ENCODE measurements at places on chromosomes 11 and 22.
A peak's percentile ranks its signal among the peaks of the same experiment; 100 is the strongest.

GRCh38 chr11:117606790-117607189 lies 190.2 kb downstream of the DSCAML1 start:
- DNase-seq, result no peak

- DNase-seq, result no peak
These were observed 1.3 kb downstream of the PACSIN2 start for GRCh38 chr22:43013355-43014315.

DNA sequence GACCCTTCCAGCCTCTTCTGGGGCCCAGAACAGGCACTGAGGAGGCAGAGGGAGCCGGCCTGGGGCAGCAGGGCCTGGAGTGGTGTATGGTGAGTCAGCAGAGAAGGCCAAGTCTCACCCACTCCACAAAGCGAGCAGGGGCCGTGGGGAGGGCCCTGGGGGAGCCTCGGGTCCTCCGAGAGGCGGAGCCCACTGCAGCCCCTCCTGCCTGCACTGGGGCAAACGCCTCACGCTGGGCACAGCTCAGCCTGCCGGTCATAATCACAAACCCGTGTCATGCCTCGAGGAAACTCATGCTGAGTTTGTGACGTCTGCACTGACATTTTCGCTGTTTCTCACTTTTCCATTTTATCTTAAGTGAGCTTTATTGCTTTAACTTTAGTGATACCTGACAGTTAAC lies 38.4 kb downstream of the TOLLIP start:
- DNase-seq, result no peak

DNA sequence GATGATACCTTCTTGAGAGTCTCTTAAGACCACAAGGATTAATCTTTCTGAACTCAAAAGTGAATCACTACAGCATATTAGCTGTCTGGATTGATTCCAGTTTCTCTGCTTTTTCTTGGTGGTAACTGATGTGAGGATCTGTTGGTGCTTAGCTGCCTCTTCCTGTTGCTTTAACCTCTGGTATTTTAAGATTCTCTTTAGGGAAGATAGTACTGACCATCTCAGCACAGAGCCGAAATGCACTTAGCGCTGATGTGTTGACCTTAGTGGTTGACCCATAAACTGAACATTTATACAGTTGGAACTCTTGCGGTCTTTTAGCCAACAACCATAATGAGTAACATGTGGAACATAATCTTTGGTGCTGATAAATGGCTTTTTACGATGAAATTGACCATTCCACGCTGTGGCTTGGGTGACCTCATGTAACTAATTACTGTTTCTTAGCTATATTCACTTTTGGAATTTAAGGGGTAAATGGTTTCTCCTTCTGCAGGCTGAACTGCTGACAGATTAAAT lies 33.7 kb downstream of the APLP2 start:
- DNase-seq, result no peak

DNA sequence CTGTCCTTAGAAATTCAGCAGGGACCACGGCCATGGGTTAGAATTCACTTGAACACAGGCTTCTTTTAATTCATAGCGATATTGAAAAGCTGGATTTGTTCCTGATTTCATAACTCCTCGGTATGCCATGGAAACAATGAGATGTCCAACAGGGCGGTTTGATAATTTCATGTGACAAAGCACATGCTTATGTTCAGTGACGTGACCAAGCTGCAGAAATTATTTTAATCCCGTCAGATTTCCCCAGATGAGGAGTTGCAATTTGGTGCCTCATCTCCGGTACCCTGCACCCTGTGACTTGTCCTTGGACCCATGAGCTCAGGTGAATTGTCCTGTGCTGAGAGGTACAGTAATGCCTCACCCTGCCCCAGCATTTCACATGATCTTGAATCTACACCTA lies 81.7 kb downstream of the C11orf91 start:
- DNase-seq, result no peak

GRCh38 chr22:37854946-37855345 lies 5.7 kb downstream of the EIF3L start:
- no peak for DNase-seq

- DNase-seq, result no peak
These were observed 5.6 kb upstream of the SMCO4 start for GRCh38 chr11:93548679-93549319.

- DNase-seq, result no peak
These were observed 77.0 kb downstream of the ST3GAL4 start for GRCh38 chr11:126432525-126432924.

- no peak for DNase-seq
These were observed 1443.3 kb downstream of the TBC1D22A start for GRCh38 chr22:48205790-48206189.

DNA sequence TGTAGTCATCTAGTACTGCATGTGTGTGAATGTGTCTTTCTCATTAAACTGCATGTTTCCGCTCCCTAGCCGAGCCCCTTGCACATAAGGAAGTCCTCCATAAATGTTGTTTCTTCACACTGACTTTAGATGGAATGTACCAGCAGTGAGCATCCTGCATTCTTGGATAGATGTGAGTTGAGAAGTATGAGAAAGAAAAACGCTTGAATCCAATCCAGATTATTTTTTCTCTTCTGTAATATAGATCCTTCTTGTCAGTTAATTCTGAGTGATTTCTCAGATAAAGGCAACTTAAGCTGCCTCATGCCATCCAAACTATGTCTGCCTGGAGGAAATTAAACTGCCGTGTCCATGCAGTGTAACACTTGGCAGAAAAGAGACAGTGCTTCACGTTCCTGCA lies 268.1 kb upstream of the ISX start:
- DNase-seq, result no peak

GRCh38 chr11:23023319-23023718 lies 163.0 kb upstream of the CCDC179 start:
- no peak for DNase-seq

- peak; percentile 48 for DNase-seq
These were observed 375 bp downstream of the SLC25A1 start for GRCh38 chr22:19178065-19178656.

- no peak for DNase-seq
These were observed 5.1 kb downstream of the ARSA start for GRCh38 chr22:50622723-50623327.

- no peak for DNase-seq
These were observed 41.8 kb upstream of the DEUP1 start for GRCh38 chr11:93288767-93289166.

DNA sequence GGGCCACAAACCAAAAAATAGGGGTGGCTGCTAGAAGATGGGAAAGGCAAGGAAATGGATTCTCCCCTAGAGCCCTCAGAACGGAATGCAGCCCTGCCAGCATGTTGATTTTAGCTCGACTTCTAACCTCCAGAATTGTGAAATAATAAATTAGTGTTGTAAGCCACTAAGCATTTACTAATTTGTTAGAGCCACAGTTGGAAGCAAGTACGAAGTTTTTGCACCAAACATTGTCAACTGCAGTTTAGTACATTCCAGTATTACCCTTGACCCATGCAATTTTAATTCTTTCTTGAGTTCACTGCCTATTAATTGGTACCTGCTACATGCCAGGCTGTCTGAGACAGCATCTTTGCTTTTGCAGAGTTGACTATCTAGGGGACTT lies 32.2 kb downstream of the PARVA start:
- no peak for DNase-seq

- no peak for DNase-seq
These were observed 9.1 kb upstream of the TUB start for GRCh38 chr11:8071616-8072581.

DNA sequence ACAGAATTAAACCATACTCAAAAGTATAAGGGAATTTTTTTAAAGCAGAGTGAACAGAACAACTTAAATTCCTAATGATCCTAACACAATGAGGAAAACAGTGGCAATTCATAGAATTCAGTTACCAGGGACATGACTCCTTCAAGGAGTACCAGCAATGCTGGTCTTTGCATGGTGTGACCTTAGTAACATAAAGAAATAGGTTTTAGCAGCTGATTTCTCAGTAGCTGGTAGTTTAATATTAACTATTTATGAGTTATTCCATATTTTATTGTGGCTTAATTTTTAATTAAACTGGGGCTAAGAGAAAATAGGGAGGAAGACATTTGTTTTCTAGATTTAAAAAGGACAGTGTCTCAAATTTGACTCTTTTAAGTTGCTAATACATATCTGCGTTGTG lies 30.9 kb downstream of the CHKA start:
- DNase-seq, result no peak

DNA sequence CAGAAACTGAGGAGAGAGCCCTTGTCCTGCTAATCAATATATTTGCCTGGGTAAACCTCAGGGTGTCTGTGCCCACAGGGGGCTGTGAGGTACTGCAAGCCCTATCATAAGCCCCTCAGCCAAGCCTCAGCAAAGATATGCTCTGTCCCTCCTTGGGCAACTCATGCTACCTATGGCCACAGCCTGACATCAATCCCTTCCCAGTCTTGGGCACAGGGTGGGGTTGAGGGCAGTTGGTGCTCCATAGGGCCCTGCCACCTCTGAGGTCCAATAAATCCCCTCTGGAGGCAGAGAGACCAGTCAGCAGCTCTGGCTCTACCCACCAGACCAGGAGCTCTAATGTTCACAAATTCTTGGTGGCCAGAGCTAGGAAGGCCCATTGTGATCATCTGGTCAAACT lies 23.8 kb downstream of the TPBGL start:
- DNase-seq, result no peak

GRCh38 chr22:38069372-38070249 lies 12.4 kb downstream of the PICK1 start:
- no peak for DNase-seq

DNA sequence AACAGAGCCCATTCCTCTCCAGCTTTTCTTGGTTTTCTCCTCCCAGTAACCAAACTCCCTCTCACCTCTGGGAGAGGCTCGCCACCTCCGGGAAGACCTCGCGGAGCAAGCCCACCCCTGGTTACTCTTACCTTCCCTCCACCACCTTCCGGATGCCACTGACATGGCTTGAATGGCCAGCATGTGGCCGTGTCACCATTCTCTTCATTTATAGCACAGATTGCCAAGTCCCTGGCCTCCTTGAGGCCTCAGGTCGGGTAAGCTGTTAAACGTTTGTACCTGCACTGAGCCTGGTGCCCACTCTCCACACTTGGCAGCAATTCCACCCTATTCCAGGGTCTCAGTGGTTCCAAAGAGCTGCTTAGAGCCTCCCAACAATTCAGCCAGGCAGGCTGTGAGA lies 8.0 kb upstream of the FXYD2 start:
- DNase-seq, result no peak

DNA sequence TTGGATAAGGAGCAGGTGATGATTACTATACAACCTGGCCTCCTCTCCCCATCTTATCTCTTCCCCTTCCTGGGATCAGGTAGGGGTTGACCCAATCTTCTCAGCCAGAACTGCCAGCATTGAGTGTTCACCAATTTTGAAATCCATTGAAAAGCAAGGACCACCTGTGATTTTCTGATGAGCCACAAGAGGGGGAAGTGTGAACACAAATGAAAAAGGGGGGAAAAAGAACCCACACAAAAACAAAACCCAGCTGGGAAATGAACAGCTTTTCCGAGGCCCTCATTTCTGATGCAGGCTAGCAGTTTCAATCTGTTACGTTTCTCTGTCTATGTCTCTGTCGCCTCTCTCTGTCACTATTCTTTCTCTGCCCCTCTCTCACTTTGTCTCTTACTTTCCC lies 161.9 kb downstream of the INSC start:
- no peak for DNase-seq

GRCh38 chr22:48842583-48842945 lies 985.1 kb downstream of the BRD1 start:
- DNase-seq, result no peak

GRCh38 chr22:30043161-30043560 lies 37.1 kb upstream of the HORMAD2 start:
- no peak for DNase-seq

- DNase-seq, result no peak
These were observed 10.0 kb downstream of the MED15 start for GRCh38 chr22:20517422-20517821.

GRCh38 chr11:134843735-134844134 lies 431.7 kb upstream of the B3GAT1 start:
- no peak for DNase-seq

DNA sequence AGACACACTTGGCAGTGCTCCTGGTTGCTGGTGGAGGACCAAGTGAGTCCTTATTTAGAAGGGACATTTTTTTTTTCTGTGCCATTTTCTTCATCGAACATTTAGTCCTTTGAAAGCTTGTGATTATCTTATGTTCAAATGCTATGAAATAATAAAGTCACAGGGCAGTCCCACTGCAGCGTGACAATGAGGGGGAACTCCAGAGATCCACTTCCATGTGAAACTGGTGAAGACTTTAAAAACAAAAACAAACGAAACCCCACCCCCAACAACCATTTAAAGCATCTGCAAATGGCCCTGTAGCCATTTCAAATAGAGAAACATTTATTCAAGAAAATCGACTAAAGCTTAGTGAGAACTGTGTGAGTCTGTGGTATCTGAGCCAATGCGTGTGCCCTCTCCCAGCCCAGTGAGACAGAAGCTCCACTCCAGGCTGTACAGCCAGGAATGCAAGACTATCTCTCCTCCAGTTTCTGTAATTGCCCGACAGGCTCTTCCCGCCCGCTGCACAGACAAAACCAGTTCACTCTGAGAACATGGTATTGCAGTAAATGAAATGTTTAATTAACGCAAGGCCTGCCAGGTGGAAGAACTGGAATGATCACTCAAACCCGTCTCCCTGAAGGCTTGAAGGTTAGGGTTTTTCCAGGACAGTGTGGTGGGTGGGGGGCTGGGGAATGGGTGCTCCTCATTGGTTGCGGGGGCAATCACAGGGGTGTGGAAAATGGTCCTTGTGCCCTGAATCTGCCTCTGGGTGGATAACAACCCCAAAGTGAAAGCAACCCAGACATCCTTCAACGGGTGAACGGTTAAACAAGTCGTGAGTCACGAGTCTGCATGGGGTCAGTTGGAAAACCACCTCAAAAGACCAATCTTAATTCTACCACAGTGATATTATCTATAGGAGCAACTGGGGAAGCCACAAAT lies 8.4 kb downstream of the KRTAP5-6 start:
- no peak for DNase-seq

Data from activated T-helper 1 cell treated with anti-CD3 and anti-CD28 coated beads, Interleukin-2, amount 50 U/mL, for 16 hours (primary cell).